T-cell (primary cell): ENCODE measurements at places on chromosomes 1 and 21. TPM values are rescaled to one million over a fixed set of nuclear protein-coding genes. Genes with fewer than 3 reads are reported as not detected.

Gene KCNA2
- 0.46 TPM for total RNA-seq

Gene MPZ
- 6.1 TPM for total RNA-seq

GRCh38 chr1:12161324-12161661 lies 5.5 kb upstream of the TNFRSF1B start:
- no peak for DNase-seq

DNA sequence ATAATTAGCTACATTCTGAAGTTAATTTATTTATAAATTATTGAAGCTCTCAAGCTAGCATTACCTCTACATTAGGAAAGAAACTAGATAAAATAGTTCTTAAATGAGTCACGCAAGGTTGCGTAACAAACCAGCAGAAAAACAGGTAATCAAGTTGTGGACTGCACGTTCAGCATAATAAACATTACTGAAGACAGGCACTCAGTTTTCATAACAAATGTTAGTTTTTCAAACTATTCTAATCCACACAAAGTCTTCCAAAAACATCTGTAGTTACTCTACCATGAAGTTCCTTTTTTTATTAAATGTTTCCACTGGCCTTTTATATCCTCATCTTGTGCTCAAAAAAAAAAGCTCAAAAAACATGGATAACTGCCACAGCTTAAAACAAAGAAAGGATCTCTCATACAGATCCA lies 1.3 kb downstream of the TOR1AIP2 start:
- DNase-seq: no peak

Gene BSND
- not detected for total RNA-seq

DNA sequence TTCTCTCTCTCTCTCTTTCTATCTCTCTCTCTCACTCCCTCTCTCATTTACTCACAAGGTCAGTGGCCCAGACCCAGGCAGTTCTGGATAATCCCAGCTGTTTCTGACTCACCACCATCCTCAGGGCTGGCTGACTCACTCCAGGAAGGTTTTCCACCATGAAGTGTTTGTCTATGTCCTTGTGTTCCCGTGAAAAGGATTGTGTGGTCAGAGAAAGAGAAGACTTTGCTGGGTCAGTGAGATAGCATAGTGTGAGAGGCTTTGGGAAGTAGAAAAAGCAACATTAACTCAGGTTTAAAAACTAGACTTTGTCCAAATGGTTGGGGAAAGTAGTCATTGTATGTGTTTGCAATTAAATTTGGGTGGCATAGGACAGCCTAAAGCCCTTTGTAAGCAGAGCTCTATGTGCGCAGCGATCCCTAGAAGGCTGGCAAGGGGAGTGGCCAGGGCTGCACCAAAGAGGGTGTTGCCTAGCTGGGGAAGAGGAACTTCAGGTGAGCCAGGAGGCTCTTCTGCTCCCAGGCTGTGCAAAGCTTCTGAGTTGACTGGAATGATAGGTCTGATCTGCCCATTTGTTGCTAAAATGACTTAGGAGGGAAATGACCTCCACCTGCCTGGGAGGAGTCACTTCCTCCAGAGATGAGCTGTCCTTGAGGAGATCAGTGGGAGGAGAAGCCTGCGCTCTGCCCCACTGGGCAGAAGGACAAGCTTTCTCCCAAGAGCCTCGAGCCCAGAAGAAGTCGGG lies 4.9 kb upstream of the CAPN2 start:
- DNase-seq: no peak

DNA sequence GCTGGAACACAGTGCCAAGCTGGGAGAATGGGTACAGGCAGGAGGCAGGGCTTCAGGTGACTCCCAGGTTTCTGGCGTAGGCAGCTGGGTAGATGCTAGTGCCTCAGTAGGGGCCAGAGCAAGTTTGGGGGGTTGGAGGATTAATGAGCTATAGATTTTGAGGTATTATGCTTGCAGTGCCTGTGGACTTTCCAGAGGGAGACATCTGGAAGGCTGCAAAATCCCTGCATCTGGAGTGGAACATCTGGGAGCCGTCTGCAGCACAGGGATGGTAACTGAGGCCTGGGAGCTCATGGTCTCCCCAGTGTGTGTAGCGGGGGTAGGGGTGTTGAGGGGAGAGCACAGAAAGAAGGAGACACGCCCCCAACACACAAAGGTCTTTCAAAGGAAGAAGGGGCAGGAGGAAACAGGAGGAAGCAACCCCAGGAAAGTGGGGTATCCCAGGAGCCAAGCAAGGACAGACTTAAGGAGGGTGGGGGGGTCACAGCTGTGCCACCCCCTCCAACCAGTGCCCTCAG lies 2.2 kb upstream of the PDZK1IP1 start:
- no peak for DNase-seq

DNA sequence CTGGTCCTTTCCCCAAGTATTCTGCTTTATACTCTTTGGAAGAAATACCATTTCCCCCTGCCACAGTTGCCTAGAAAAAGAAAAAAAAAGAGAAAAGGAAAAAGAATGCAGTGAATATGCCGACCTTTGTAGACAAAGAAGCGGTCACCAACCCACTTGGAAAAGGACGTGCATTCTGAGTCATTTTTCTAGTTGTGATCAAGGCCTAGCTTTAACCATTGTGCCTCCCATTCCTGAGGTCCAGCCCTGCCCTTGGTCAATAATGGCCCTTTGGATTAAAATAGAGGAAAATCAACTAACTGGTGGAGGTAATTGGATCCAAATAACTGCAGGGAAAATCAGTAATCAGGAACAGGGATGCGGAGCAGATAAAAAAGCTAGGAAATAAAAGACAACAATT lies 24.8 kb downstream of the S1PR1 start:
- no peak for DNase-seq

DNA sequence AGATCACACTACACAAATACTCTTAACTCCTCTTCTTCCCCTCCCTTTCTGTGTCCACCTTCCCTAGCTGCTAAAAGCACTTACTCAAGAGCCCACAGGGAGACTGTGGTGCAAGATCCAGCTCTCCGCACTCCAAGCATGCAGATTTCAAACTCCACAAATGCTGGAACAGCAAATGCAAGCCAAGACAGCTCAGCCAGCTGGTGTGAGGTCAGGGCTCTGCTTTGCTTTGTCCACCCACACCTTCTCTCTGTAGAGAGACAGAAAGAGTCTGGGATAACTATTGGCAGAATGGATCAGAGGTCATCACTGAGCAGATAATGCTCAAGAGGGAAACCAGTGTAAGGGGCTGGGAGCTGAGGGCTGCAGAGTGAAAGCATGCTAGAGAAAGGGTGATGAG lies 45.2 kb upstream of the DPT start:
- DNase-seq: no peak

GRCh38 chr1:10449751-10450150 lies at the start of gene CORT:
TSS of gene CORT (plus strand) at chr1:10450031. CDS start at chr1:10450224, 193 bp downstream.
- DNase-seq: no peak

- no peak for DNase-seq
Observed at GRCh38 chr1:247102381-247102780, 1.8 kb downstream of the ZNF669 start.

Gene TRAF5
- 49.5 TPM for total RNA-seq

DNA sequence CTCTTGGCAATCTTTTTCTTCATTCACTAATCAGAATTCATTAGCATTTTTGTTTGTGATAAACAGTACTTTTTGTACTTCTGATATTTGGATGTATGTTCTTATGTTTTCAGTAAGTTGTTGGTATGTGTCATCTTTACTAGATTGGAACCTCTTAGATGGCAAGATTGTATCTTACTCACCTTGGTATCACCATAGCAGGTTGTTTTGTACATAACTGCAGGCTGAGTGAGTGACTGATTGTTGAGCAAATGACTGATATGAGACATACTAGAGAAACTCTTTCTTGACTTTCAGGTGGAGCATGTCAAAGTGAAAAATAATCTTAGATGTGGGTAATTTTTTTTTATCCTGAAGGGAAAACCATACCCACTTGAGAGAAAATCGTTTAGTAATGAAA lies 173.7 kb downstream of the CLEC20A start:
- DNase-seq: no peak

Gene PCAT6
- total RNA-seq: 0.44 TPM

DNA sequence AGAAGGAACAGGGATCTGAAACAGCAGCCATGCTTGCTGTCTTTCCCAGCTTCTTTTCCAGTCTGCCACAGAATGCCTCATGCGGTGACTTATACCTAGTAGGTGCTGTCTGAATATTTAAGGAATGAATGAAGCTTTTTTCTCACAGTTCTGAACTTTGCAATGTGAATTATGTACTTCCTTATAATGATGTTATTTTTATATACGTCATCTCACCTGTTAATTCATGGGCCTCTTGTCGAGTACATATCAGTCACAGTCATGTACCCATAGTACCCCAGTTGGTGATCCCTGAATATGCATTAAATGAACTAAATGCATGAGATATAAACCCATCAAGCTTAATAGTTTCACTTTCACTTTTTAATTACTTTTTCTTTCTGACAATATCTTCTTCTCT lies 132.7 kb downstream of the NTNG1 start:
- no peak for DNase-seq

GRCh38 chr1:54112705-54113368 lies 40.0 kb downstream of the CDCP2 start:
- no peak for DNase-seq

DNA sequence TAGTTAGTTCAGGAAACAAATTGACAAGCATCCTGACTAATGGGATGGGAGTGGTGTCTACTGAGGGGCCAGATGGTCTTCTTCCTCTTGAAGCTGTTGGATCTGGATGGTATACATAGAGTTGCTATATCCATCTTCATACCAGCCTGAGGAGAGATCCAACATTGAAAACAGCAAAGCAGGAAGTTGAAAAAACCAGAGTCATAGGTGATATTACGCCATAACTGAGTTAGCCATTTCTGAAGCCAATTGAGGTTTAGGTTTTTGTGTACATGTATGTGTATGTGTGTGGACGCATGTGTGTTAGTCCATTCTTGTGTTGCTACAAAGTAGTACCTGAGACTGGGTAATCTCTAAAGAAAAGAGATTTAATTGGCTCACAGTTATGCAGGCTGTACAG lies 2.3 kb upstream of the TSPAN2 start:
- no peak for DNase-seq

GRCh38 chr21:28018741-28019669 lies 973.7 kb downstream of the LTN1 start:
- no peak for DNase-seq

GRCh38 chr21:44748621-44749020 lies 37.2 kb upstream of the TSPEAR start:
- no peak for DNase-seq

Gene PSRC1
- total RNA-seq: 0.50 TPM

Gene PTPN14
- total RNA-seq: 0.29 TPM

Gene RNF223
- total RNA-seq: not detected

DNA sequence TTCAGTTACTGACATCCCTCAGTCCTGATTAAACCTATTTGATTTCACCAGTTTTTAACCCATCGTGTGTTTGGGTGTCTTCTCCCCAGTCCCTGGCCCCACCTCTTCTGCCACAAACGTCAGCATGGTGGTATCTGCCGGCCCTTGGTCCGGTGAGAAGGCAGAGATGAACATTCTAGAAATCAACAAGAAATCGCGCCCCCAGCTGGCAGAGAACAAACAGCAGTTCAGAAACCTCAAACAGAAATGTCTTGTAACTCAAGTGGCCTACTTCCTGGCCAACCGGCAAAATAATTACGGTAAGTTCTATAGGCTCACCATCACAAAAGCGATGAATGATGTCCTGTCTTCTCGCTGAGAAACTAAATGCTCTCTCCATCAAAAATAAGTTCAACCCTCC lies 28.7 kb downstream of the NBPF3 start:
- no peak for DNase-seq

GRCh38 chr1:175250027-175250426 lies 57.5 kb upstream of the KIAA0040 start:
- DNase-seq: no peak

Gene TMEM51
- total RNA-seq: not detected

DNA sequence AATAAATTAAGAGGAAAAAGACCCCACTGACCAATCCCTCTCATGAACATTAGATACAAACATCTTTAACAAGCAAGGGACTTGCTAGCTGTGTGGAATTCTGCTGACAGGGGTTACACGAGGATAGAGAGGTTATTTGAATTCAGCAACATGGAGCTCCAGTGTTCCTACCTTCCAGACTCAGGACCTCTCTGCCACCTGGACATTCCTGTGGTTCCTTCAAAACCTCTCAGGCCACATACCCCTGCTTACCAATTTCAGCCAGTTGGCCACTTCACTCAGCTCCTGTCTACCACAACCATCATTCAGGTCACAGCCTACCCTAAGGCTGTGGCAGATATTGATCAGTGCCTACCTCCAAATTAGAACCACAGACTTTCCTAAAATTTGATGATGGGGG lies 147.5 kb downstream of the RRAGC start:
- DNase-seq: no peak

- no peak for DNase-seq
Observed at GRCh38 chr1:240169188-240169587, 77.5 kb downstream of the FMN2 start.

Gene LRRC38
- total RNA-seq: not detected

DNA sequence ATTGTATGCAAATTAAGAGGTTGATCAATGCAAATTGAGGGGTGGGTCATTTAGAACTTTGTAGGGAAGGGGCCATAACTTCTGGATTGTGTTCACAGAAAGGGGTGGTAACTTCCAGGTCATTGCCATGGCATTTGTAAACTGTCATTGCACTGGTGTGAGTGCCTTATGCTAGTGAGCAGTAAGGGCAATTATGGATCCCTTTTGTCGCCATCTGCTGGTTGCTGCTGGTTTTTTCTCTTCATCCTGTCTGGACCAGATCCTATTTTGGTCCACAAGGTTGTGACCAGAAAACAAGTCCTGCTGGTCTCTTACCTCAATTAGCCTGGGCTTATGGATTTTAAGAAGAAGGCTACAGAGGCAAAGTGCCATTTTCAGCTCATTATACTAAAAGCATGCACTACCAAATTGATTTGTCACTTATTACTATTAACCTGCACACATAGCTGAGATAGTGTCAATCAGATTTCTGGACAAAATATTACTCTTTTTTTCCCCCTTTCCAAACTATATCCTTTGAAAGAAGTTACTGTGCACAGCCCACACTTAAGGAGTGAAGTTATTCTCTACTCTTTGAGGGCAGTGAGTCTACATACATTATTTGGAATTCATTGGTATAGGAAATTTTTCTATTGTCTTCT lies 196.2 kb downstream of the ZC3H11B start:
- DNase-seq: peak; percentile 10
